HEK293T (cell line): ENCODE measurements at places on chromosomes 16 and 17.
A peak's percentile ranks its signal among the peaks of the same experiment; 100 is the strongest.

- DNase-seq, result no peak
Measured at GRCh38 chr16:23940111-23940510, 104.3 kb downstream of the PRKCB start.

GRCh38 chr16:74064120-74064735 is 232.4 kb upstream of the PSMD7 start:
- DNase-seq, result no peak

DNA sequence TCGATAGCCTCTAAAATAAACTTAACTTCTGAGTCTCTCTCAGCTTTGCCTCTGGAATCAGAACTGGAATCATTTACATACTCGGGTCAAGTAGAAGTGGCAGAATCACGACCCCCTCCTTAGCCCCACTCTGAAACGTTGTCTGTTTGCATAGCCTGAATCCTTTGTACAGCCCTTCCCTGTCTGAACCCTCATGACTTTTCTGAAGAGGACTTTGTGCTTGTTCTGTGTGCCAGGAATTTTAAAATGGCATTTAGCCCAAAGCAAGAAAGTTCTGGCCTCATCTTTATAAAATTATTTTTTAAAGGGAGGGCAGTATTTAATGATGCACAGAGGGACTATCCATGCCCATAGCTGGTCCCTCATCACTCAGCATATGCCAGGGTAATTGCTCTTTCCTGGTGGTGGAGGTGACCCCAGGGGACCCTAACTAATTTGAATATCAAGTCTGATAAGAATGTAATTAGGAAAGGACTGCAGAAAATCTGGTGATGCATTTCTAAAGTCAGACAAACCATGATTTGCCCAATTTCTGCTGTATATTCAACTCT is 342.7 kb upstream of the TNRC6C start:
- no peak for DNase-seq

DNA sequence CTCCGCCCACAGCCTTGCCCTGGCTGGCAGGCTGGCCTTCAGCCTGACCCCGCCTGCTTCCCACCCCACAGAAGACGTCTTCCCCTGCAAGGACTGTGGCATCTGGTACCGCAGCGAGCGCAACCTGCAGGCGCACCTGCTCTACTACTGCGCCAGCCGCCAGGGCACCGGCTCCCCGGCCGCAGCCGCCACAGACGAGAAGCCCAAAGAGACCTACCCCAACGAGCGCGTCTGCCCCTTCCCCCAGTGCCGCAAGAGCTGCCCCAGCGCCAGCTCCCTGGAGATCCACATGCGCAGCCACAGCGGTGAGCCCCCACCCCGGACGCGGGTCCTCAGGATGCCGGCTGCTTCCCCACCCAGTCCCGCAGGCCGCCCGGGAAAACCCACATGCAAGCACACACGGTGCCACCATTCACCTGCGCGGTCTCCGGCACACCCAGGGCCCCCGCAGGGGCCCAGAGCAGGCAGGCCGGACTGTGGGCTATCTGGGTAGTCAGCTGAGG is 38.2 kb upstream of the ZC3H18 start:
- no peak for DNase-seq

GRCh38 chr17:20967776-20968175 is 75.0 kb downstream of the USP22 start:
- no peak for DNase-seq

- no peak for DNase-seq
Measured at GRCh38 chr17:72466199-72466598, 345.4 kb downstream of the SOX9 start.

GRCh38 chr17:14545156-14545906 is 244.4 kb downstream of the HS3ST3B1 start:
- no peak for DNase-seq

DNA sequence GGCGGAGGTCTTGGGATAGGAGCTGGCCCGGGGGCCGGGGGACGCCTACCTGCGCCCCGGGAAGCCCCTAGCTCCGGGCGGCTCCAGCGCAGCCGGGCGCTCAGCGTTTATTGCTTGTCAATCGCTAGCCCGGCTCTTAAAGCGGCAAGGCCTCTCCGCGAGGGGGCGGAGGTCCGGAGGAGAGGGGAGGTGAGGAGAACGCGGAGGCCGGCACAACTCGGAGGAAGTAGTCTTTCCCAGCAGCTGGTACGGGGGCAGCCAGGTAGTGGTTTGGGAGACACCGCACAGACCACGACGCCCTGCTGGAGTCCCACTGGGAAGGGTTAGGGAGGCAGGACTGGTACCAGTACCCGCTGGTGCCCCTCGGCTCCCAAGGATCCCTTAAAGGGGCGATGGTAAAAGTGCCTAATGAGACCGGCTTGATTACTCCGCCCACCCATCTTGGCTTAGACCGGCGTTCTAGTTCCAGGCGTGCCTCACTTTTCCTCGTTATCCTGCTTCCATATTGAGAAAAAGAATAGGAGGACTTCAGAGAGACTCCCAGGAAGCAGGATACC is at the start of gene MPP2:
Gene MPP2, minus strand, starts transcription at position 112 of the 557 bp plus-strand sequence. CDS start 3,076 bp downstream, outside the sequence.
- peak; percentile 83 for DNase-seq

DNA sequence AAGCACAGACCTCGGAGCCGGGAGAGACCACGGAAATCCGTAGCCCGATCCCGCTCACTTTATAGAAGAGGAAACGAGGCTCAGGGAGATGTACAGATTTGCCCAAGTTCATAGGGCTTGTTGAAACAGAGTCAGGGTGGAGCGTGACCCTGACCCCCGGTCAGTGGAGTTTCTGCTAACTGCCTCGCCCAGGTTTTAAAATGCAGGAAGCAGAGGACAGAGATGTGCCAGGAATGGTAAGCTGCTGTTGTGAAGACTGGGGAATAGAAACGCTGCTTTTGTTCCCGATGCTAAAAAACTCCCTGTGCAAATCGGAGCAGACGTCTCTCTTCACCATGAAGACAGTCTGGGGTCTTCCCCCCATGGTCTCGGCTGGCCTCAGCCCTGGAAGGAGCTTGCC is 403.0 kb downstream of the SEC14L1 start:
- DNase-seq, result no peak

DNA sequence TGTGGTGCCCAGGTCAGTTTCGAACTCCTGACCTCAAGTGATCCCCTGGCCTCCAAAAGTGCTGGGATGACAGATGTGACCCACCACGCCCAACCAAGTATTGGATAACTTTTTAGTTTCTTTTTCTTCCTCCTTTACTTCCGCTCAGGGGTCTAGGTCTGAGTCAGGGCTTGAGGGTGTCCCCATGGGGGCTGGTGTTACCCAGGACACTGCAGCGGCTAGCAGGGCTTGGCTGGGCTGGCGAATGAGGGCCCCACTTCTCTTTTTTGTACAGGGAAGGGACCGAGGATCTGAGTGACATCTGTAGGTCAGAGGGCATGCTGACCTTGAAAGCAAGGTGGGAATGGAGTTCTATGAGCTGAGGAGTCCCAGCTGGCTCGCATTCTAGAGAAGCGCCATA is 24.9 kb downstream of the RAB11FIP3 start:
- no peak for DNase-seq

DNA sequence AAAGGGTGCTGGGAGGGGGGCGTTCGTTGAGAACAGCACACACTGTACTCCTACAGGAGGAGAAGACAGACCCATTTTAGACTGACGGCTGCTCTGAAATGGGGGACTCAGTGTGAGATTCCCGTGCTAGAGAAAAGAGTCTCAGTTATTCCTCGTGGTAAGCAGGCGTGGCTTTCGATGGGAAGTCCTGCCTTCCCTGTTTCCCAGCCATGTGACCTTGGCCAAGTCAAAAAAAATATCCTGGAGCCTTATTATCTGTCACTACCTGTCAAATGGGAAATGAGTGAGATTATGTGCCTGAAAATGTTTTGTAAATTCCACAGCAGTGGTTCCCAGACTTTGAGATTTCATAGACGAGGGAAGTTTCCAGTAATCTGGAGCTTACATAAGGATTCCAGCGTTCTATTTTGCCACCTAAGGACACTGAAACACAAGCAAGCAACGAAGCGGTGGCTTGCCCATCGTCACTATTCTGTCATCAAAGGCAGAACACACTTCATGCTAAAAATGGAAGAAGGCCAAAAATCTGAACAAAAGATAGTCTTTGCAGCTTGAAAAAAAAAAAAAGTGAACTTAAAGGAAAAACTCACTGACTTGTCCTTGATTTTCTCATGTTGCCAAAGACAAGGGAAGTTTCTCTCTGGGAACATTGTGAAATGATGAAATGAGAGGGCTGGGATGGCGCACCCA is 253.4 kb upstream of the RPL38 start:
- DNase-seq, result no peak

GRCh38 chr17:20952183-20952582 is 90.6 kb downstream of the USP22 start:
- no peak for DNase-seq

- no peak for DNase-seq
Measured at GRCh38 chr16:84940670-84941551, 70.4 kb downstream of the ZDHHC7 start.

- DNase-seq, result peak; percentile 30
Measured at GRCh38 chr17:66373944-66374817, 71.8 kb downstream of the PRKCA start.

GRCh38 chr17:50832864-50833381 is 2.5 kb upstream of the WFIKKN2 start:
- no peak for DNase-seq

DNA sequence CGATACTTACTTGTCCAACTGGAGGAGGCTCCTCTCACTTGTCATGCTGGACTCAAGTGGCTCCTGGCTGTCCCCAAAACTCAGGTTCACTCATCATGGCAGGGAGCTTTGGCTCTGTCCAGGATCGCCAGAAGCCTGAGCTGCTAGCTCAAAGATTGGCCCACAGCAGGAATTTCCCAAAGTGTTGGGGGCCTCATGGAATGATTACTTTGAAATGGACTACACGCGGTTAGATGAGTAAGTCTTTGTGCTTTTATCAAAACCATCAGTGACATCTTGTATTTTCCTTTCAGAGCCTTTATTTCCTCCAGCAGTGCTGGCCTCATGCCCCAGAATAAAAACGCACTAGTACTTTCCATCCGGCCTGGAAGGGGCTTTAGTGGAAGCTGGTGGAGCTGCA is 29.2 kb upstream of the PHB1 start:
- no peak for DNase-seq

GRCh38 chr17:39074676-39075075 is 76.8 kb downstream of the PLXDC1 start:
- DNase-seq, result no peak

DNA sequence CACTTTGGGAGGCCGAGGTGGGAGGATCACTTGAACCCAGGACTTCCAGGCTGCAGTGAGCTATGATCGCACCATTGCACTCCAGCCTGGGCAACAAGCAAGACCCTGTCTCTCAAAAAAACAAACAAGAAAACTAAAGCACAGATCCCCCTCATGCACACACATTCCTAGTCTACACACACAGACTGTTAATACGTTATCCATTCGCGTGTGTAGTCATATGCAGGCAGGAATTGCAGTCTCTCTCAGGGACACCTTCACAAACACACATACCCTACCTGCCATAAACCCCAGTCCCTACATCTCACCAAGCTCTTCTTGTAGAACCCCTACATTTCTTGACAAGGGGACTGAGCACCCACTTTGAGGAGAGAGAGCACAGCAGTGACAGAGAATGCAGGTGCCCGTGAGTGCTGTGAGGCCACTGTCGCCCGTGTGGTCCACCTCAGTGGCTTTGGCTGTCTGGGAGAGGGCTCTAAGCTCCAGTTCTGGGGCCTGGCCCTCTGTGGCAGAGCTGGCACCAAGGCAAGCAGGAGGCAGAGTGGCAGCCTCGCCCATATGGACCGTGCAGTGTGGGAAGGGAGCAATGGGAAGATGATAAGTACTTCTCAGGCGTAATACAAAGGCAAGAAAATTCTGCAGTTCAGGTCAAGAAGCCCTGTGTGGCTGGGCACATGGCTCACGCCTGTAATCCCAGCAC is 59.0 kb upstream of the RPH3AL start:
- DNase-seq, result no peak

- no peak for DNase-seq
Measured at GRCh38 chr16:49600976-49601375, 227.4 kb downstream of the C16orf78 start.

GRCh38 chr17:79082311-79083190 is 7.9 kb downstream of the ENGASE start:
- peak; percentile 81 for DNase-seq

- no peak for DNase-seq
Measured at GRCh38 chr17:27336184-27336583, 42.3 kb downstream of the WSB1 start.
